Hematopoietic multipotent progenitor cell treated with erythropoietin and hydrocortisone succinate and interleukin-3 and kit ligand, for 8 days (in vitro differentiated cells): ENCODE measurements at places on chromosomes 2 and 18.
A peak's percentile ranks its signal among the peaks of the same experiment; 100 is the strongest.

- DNase-seq = no peak
These were observed 83.1 kb upstream of the LRRTM4 start for GRCh38 chr2:77604953-77605929.

GRCh38 chr2:200089756-200090109 is 134.4 kb downstream of the MAIP1 start:
- no peak for DNase-seq

DNA sequence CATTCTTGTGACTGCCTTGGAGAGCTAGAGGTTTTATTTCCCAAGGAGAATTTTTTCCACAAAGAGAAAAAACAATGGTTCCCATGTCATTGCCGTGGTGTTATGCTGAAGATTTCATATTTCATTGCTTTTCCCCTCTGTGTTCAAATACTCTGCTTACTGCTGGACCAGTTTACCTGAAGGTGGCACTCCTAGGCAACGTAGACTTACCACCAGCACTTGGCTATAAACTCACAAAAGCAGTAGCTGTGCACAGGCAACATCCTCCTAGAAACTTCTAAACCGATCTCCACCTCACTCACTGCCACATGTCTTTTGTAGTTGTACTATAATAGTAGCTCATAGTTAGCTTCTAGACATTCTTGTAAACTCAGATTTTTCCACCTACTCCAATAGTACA is 1319.7 kb upstream of the CRIM1 start:
- no peak for DNase-seq

DNA sequence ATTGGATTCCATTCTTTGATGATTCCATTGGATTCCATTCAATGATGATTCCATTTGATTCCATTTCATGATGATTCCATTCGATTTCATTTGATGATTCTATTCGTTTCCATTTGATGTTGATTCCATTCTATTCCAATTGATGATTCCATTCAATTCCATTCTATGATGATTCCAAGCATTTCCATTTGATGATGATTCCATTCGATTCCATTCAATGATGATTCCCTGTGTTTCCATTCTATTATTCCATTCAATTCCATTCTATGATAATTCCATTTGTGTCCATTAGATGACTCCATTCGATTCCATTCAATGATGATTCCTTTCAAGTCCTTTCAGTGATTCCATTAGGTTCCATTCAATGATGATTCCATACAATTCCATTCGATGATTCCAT is 1090.5 kb downstream of the RPIA start:
- DNase-seq = no peak

DNA sequence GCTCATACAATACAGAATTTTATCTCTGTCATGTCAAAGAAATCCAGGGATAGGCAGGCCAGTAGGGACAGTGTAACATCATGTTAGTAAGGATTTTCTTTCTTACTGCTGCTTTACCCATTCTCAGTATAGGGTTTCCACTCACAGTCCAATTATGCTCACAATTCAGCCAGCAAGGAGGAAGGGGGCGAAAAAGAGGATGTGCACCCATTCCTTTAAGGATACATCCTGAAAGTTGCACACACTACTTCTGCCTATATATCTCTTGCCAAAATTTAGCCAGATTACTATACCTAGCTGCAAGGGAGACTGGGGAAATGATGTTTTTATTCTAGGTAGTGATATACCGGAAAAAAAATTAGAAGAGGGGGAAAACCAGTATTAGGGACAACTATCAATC is 66.1 kb downstream of the BAZ2B start:
- no peak for DNase-seq

GRCh38 chr2:164735309-164735919 is 106.2 kb downstream of the COBLL1 start:
- DNase-seq = no peak

GRCh38 chr18:50427896-50428295 is 53.0 kb downstream of the SKA1 start:
- DNase-seq = no peak

- no peak for DNase-seq
These were observed 78.7 kb downstream of the APOB start for GRCh38 chr2:20965221-20965620.

GRCh38 chr2:105328281-105329196 is 996 bp downstream of the TGFBRAP1 start:
- DNase-seq = peak; percentile 69

DNA sequence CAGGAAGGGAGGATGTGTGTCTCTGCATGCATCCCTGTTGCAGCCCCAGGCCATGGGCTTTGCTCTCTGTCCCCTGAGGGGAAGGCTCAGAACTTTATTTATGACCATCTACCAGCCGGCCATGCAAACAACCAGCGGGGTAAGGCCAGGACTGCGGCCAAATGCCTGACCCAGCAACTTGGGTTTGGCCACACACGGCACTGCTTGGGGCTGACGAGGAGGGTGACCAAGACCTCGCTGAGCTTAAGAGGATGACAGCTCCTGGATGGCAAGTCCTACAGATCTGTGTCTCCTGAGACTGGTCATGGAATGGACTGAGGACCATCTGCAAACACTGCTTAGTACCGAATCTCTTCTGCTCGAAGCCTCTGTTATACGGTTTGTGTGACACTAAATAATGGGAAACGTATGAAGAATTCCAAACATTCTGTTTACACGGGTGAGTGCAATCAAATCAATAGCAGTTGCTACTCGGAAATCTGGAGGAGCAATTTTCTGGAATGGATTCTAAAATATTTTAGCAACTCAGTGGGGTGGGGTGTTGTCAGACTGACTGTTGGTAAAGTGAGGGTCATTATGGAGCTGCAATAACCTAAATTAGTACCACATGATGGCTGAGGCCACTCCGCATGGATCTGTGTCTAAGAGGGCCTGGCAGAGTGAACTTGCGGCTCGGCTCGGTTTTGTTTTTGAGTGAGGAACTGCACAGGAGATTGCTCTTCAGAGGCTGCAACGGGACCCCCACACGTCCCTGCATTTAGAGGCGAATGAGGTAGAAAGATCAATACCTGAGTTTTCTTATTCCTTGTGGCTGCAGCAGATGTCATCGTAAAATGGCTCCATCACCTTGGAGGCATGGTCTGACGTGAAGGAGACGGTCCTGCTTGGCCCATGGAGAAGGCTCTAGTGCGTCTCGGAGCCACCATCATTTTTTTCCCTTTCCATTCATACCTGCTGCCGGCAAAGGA is 26.6 kb downstream of the TMEM18 start:
- DNase-seq = no peak

- DNase-seq = no peak
These were observed 91.3 kb downstream of the ZBTB7C start for GRCh38 chr18:48317781-48318381.

DNA sequence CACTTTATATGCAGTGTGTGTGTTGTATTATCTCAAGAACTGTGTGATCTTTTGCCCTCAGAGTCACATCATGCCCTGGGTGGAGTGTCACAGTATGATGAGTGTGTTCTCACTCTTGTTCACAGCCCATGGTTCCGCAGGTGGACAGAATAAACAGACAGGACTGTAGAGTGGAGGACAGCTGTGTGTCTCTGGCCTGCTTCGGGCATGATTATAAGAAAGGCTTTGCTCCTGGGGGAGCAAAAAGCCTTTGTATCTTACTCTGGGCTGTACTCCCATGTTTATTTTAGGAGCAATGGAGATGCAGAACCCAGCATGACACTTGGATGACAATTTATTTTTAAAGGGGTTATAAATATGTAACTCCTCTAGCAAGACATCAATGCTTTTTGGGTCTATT is 371.7 kb upstream of the MEX3C start:
- no peak for DNase-seq

DNA sequence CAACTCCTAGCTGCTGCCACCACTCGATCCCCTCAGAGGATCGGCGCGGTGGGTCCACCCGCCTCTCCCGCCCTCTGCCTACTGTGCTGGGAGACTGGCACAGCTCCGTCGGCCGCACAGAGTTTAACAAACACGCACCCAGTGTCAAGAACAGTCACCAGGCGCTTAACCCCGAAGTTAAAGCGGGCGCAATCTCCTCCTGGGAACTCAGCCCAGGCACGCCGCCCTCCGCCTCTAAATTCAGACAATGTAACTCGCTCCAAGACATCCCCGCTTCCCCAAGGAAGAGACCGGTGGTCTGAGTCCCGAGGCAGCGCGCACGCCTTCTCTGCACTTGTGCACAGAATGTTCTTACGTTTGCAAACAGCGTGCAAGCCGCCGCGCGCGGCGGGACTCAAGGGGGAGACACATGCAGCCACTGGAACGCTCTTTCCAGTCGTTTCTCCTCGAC is 533 bp downstream of the CXCR4 start:
- DNase-seq = peak; percentile 56

DNA sequence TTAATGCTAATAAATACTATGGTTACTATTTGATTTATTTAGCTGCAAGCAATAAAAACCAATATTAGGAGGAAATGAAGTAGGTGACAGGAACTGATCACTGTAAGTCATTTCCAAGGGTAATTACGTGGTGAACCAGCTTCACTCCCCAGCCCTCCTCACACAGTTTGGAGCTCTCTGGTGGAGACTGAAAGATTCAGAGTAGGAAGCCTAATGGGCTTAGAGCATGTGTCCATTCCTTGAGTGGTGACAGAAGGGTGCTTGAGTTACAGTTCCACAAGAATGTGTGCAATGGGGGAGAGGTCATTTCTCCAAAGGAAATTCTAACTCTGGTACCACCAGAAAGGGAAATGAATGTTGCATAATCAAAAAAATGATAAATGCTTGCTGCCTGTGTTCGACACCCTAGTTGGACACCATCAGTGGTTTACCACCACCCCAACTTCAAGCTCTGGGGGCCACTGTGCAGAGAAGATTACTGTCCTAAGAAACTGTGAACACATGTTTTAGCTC is 285.1 kb upstream of the MMADHC start:
- no peak for DNase-seq

DNA sequence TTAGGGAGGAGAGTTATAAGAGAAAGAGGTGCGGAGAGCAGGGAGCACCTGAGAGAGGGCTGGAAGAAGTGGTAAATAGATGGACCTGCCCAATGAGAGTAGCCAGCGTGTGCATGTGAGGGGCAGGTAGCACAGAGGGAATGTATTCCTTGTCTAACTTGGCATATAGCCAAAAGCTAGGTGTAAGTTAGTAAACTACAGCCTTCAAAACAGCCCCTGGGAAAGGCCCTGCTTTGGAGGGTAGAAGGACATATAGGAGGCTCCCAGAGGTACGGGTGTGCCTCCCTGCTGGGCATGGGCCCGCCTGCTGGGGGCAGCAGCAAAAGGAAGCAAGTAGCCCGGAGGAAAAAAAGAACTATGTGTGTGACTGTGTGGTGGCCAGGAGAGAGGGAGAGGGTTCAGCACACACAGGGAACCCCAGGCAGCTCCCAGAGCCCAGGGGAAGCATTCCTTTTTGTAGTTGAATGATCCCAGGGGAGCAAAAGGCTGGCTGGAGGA is 48.0 kb downstream of the TCF7L1 start:
- no peak for DNase-seq

DNA sequence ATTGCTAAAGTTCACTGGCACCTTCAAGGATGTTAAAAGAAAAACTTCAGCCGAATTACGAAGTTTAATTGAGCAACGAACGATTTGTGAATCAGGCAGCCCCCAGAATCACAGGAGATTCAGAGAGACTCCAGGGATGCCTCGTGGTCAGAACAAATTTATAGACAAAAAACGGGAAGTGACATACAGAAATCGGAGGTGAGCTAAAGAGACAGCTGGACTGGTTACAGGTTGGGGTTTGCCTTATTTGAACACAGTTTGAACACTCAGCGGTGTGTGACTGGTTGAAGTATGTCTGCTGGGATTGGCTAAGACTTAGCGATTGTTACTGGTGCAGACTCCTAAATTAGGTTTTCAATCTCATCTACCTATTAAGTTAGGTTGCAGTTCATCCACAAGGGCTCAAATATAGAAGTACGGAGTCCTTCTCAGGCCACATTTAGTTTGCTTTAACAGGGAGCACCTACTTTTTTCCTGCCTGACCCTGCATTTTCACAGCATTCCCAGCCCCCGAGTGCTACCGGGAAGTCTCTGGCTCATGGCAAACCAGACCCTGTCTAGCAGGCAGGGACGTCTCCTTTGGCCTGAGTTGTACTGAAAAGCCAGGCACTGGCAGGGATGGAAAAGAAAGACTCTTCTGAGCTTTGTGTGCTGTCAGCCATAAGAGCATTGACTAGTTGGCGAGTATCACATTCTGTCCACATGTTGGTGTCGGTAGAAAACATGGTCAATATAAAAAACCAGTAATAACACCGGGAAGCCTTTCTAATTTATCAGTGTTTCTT is 41.1 kb downstream of the CDCA7 start:
- DNase-seq = no peak

- DNase-seq = no peak
These were observed 56.3 kb upstream of the TANC1 start for GRCh38 chr2:158912112-158912511.

- DNase-seq = no peak
These were observed 46.5 kb downstream of the TWIST2 start for GRCh38 chr2:238894226-238894949.

GRCh38 chr2:149625671-149626070 is 38.1 kb upstream of the MMADHC start:
- DNase-seq = no peak
